ENCODE measurements at places on chromosomes 12 and 14.

DNA sequence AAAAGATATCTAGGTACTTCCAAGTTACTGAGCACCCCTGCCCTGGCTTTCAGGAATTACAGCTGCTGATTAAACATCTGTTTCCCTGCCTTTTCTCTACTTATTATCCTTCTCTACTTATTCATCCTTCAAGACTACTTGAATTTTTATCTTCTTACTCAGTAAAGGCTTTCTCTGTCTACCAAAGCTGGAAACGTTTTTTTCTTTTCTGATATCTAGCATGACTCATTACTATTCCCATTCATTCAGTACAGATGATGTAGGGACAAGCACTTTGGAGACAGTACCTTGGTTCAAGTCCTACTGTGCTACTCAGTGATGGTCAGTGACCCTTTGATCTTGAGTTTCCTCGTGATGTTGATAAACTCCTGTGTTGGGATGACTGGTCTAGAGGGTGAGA lies 848.7 kb downstream of the NRXN3 start:
- DNase-seq, result no peak

- DNase-seq, result no peak
These were observed 37.4 kb downstream of the SPTLC2 start for GRCh38 chr14:77579065-77579464.

DNA sequence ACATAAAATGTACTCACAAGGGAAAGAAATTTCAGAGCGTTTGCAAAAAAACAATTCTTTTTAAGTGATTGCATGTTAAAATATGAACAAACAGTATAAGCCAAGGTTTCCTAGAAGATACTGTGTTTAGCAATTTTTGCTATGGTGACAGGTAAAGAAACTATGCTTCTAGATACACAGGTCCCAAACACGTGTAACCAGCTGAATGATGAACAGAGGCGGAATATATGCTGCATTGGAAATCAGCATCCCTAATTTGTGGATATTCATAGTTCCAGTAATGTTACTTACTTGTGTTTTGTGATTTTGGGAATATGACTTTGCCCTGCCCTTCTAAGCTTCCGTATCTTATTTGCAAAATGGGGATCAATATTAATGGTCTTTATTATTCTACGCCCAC lies 326.3 kb upstream of the DIO2 start:
- no peak for DNase-seq

- no peak for DNase-seq
These were observed at the start of gene DHH for GRCh38 chr12:49094160-49094974. TSS of gene DHH (minus strand) at chr12:49094801. CDS start at chr12:49094512, 289 bp downstream.

Data from coronary artery (tissue), 2 donors.